ENCODE measurements at places on chromosomes 13 and 19. TPM values are rescaled to one million over a fixed set of nuclear protein-coding genes. Genes with fewer than 3 reads are reported as not detected.

The NHLRC3 gene
- total RNA-seq, result 4.7 TPM

The SLC25A41 gene
- 0.17 TPM for total RNA-seq

The ACER1 gene
- not detected for total RNA-seq

The CNFN gene
- total RNA-seq, result 51.3 TPM

The WDR62 gene
- 30.3 TPM for total RNA-seq

The MTUS2 gene
- 0.01 TPM for total RNA-seq

The FREM2 gene
- not detected for total RNA-seq

The LGALS4 gene
- total RNA-seq, result 0.42 TPM

The SHISA2 gene
- total RNA-seq, result not detected

The TUBA3C gene
- not detected for total RNA-seq

The NMRK2 gene
- total RNA-seq, result not detected

The SRRM5 gene
- total RNA-seq, result 0.93 TPM

The MBD3L3 gene
- total RNA-seq, result not detected

The THSD1 gene
- 9.1 TPM for total RNA-seq

The HS6ST3 gene
- total RNA-seq, result not detected

Measured in A549 treated with CORT108297 at 1 μM for 4 hours (cell line).